Right atrium auricular region (tissue), 2 donors: ENCODE measurements at places on chromosomes 3 and 15. TPM values are rescaled to one million over a fixed set of nuclear protein-coding genes. Genes with fewer than 3 reads are reported as not detected.

The CP gene
- total RNA-seq = 6.8 TPM

- DNase-seq = no peak
These were observed 28.7 kb upstream of the SEMA6D start for GRCh38 chr15:47688573-47689086.

The PLA2G4D gene
- total RNA-seq = not detected

The CAMP gene
- total RNA-seq = not detected

DNA sequence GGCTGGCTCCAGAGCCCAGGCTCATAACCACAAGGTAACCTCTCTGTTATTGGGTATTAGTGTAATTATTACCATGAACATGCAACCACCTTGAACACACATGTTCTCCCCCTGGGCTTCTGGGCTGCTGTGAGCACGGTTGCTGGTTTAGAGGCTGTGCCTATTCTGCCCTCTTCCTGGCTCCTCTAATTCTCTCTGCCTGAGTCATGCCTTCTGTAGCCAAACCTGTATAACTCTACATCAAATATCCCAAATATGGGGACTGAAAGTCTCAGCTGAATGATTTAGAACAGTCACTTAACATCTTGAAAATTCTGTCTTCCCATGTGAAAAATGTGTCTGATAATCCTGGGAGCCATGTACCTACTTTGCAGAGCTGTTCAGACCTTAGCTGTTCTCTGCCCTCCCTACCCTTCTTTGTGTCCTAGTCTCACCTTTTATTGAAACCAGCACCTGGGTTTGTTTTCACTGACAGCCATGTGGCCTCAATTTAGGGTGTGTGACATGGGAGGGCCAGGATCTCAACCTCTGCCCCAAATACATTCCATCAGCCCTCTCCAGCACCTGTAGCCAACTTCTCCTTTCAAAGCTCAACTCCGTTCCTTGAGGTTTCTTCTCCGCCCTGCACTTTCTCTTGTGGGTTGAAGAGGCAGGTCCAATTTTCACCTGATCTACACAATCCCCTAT, 60.7 kb downstream of the PDZRN3 start:
- DNase-seq = no peak

The ISLR gene
- 51.9 TPM for total RNA-seq

The ROPN1 gene
- total RNA-seq = not detected

The SPATA12 gene
- not detected for total RNA-seq

- no peak for DNase-seq
These were observed 67.9 kb downstream of the CACNA2D2 start for GRCh38 chr3:50435371-50436113.

- DNase-seq = no peak
These were observed 1.4 kb downstream of the TNIK start for GRCh38 chr3:171458864-171459136.

The QARS1 gene
- 118 TPM for total RNA-seq

DNA sequence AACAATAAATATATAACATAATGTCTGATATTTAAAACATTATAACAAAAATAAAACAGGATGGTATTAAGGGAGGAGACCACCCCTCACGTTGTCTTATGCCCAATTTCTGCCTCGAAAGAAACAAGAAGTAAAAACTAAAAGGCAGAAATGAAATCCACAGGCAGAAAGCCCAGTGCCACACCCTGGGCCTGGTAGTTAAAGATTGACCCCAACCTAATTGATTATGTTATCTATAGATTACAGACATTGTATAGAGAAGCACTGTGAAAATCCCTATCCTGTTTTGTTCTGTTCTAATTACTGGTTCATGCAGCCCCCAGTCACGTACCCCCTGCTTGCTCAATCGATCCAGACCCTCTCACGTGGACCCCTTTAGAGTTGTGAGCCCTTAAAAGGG, 22.3 kb upstream of the ACP3 start:
- DNase-seq = no peak
